Stimulated activated CD4-positive, alpha-beta T cell treated with anti-CD3 and anti-CD28 coated beads, Interleukin-4, amount 100 ng/mL, for 4 hours (primary cell): ENCODE measurements at places on chromosomes 1 and 21.

- DNase-seq: no peak
Measured at GRCh38 chr1:16351456-16351993, 755 bp downstream of the FBXO42 start.

DNA sequence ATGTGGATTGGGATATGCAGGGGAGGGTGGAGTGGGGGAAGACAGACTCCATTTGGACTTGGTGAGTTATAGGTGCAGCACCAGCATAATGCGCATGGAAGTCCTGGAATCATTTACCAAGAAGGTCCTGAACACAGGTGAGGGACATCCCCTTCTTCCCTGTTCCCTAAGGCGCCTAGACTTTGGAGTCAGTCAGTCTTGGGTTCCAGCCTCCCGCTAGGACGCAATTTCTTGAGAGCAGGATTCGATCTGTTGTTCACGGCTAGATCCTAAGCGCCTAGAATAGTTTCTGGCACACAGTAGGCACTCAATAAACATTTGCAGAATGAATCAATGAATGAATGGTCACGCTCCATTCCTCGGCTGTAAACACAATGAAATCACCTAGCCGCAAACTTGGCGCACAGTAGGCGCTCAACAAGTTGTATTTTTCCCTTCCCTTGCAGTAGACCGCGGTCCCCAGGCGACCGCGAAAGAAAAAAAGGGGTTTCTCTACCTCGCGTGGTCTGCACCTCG is 1.0 kb upstream of the AK4 start:
- peak; percentile 6 for DNase-seq

GRCh38 chr1:13893409-13893821 is 193.4 kb downstream of the PRDM2 start:
- no peak for DNase-seq

DNA sequence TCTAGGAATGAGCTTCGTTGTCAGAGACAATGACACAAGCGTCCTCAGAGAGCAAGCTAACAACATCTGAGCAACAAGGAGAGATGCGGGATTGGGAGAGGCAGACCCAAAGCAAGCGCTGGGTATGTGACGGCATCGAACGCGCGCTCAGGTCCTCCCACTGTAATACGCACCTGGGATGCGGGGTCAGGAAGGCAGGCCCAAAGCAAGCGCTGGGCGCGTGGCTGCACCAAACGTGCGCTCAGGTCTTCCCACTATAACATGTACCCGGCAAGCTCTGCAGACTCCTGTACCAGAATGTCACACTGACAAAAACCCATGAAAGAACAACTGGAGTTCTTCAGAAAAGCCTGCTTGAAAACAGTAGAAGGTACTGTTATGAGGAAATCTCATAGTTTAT is 653.8 kb downstream of the SMYD3 start:
- no peak for DNase-seq

DNA sequence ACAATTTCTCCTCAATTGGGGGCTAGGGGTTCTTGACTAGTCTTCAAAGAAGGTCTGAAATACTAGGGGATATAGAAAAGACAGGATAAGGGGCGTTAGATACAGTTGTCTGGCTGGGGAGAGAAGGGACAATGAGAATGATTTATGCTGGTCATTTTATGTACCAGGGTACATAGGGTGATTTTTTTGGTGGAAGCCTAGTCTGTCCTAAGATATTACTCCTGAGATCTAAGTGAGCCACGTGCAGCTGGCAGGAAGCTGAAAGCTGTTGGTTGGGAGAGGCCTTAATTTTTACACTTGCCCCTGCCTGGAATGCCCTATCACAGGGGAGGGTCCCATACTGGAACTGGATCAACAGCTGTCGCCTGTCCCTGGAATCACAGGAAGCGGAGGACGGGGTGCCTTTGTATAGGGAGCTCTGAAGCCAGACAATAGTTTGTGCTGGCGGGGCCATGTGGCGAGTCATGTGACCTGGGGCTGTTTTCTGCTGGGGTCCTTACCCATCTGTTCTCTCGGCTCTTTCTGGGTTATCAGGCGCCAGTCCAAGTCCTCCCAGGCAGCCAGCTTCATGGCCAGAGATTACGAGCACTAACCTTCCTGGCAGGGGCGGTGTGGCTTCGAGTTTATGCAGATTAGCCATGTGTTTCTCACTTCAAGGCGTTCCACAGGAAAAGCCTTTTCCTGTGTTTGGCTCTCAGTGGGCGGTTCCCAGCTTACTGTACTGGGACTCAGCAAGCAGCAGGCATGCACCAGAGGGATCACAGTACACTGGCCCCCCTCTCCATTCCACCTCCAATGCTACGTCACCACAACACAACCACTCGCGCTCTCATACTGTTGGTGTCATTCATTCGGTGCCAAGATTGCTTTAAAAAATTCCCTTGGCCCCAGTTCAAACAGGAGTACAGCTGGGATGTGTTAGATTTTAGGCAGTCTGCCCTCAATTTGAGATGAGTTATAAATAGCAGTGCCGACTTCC is 27.5 kb downstream of the ARID1A start:
- DNase-seq: peak; percentile 47

- no peak for DNase-seq
Measured at GRCh38 chr1:34781071-34781843, at the start of gene GJB3. Gene GJB3, plus strand, starts transcription at chr1:34781214. Its CDS starts 3,549 bp downstream, at chr1:34784763.
